ENCODE measurements at places on chromosomes 11 and 22.

GRCh38 chr11:6927030-6927617 is 898 bp downstream of the ZNF215 start:
- no peak for DNase-seq

- DNase-seq, result no peak
Measured at GRCh38 chr11:13216019-13216710, 61.4 kb upstream of the BMAL1 start.

DNA sequence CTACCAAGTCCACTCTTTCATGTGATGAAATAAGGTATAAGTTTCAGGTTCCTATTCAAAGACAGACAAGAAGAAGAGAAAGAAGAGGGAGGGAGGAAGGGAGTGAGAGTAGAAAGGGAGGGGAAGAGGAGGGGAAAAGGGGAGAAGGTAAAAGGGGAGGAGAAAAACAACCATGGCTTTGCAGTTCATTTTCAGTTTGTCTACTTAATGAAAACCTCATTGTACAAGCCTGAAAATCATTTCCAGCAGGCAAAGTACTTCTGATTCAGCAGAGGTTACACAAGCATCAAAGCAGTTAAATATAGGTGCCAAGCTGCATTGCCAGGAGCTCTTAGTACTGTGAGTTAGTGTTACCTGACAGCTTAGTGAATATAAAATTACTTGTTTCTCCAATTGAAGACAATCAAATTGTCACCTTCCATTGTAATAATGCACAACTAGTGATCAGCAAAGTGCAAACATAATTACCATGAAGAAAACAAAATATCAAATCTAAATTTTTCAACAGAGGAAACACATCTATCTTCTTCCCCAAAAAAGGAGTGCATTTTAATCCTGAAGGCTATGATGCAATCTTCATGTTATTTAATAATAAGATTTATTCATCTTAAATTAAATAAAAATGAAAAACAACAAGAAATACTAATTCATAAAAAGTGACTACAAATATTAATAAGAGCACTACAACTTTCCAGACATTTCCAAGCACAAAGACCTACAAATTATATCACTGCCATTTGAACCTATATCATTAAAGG is 8.2 kb downstream of the SOX6 start:
- no peak for DNase-seq

DNA sequence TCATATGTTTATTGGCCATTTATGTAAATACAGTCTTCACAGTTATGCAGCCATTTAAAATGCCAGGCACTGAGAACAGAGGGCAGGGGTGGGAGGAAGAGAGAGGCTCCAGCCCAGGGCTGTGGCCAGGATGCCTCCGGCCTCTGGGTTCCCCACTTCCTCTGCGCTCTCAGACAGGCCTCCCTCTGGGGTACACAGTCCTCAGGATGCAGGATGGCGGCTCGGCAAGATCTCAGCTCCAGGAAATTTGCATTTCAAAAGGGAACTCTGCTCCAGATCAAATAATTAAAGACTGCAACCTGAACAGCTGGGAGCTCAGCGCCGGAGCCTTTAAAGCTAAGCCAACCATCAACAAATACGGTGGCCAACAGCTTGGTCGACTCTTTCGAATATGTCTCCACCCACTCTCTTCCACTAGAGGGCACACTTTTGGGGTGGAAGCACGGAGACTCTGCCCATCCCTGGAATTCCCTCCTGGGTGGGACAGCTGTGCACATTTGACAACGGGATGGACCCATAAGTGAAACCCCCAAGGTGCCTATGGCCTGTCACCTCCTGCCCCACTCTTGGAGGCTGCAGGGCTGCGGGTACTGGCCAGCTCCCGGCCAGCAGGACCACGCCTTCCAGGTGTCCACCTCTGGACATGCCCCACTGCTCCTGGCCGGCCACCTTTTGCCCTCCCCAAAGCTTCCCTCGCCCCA is 1044.7 kb downstream of the BRD1 start:
- DNase-seq, result no peak

DNA sequence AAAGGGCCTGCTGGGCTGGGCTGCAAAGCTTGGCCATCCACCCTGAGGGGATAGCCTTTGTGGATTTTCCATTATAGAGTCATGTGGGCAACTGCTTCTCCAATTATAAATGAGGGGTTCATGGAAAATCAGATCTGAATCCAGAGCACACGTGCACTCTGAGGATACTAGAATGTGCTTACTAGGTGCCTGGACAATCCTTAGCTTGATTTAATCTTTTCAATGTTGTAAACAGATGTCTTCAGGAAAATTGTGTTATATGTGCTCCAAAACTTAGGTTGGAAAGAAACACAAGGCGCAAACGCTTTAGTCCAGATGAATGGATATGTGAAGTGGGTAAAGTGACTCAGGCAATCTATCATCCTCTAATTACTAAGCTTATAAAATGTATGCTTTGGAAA is 92.0 kb downstream of the SLC17A6 start:
- peak; percentile 69 for DNase-seq

GRCh38 chr22:23534851-23535717 is 45.0 kb downstream of the IGLL1 start:
- no peak for DNase-seq

DNA sequence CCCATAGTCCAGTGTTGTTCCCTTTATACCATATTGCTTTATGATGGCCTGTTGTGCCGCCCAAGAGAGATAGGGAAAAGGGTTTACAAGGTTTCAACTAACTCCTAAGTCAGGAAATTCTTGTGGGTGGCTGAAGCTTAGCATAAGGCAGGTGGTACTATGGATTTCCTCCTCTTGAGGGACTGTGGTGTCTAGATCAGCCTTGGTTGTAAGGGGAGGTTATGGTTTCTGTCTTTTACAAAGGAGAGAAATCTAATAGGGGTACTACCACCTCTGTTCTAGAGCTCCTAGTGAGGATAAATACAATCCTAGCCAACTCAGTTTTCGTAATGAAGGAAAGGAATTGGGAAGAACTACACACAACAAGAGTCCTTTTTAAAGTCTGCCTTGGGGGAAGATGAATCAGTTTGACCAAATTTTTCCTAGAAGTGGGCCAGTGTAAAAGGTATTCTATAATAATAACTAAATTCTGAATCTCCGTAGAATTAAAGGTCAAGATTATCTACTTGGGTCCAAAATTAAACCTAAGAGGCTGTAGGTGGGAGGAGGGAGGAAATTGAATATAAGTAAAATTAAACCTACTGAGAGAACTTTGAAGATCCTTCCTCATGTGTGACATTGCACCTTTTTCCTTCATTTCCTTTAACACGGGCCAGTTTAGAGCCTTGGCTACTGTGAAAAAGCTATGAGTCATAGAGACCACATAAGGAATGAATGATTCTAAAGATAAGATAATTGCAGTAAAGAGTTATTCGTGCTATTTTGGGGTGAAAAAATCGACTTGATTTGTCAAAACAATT is 17.2 kb downstream of the DLAT start:
- no peak for DNase-seq

DNA sequence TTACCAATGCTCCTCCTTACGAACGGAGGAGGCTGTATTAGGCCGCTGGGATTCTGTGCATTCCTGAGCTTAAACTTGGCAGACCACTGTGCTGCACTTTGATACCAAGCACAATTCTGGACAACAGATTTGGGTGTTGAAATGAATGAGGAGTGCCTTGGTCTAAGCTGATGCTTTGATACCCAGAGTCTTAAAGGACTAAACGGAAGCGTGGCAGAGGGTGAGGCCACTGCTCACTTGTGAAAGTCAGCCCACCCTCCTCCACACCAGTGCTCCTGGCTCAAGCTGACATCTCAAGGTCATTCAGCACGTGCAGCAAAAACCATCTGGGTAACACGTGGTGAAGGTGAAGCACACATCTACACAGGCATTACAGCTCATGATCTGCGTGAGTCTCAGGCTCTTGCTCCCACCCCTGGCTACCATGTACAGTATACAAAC is 85.9 kb downstream of the MICAL3 start:
- DNase-seq, result no peak

DNA sequence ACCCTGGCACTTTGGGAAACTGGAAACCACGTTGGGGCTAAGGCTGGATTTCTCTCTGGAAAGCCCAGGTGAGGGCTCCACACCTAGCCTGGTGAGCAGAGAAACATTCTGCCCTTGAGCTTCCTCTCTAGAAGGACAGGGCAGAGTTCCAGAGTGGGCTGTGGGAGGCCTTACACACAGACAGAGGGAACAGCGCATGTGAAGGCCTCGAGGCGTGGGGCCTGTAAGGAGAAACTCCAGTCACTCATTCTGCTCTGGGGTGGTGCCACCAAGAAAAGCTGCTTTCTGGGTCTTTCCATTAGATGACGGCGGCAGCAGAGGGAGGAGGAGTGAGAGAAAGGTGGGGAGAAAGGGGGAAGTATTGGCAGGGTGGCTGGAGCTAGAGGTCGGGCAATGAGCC is 183.1 kb downstream of the CHST1 start:
- DNase-seq, result peak; percentile 7

DNA sequence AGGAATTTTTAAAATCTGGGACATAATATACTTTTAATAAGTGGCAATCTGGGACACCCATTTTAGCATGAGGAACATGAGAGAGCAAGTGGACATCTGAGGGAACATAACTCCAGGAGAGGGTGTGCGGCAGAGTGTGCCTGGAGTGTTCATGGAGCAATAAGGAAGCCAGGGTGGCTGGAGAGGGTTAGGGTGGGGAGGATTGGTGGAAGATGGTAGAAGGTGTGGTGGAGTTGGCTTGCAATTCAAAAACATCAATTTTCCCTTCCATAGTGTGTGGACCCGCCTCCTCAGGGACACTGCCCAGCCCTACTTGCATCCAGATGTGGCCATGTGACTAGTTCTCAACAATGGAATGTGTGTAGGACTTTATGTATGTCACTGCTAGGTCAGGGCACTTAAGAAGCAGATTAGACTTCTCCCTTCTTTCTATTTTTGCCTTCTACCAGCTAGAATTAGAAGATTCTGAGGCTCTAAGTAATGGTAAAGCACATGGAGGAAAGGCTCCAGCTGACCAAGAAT is 4.4 kb upstream of the DENND5A start:
- DNase-seq, result no peak

GRCh38 chr22:49545606-49546005 is 282.1 kb downstream of the BRD1 start:
- no peak for DNase-seq

DNA sequence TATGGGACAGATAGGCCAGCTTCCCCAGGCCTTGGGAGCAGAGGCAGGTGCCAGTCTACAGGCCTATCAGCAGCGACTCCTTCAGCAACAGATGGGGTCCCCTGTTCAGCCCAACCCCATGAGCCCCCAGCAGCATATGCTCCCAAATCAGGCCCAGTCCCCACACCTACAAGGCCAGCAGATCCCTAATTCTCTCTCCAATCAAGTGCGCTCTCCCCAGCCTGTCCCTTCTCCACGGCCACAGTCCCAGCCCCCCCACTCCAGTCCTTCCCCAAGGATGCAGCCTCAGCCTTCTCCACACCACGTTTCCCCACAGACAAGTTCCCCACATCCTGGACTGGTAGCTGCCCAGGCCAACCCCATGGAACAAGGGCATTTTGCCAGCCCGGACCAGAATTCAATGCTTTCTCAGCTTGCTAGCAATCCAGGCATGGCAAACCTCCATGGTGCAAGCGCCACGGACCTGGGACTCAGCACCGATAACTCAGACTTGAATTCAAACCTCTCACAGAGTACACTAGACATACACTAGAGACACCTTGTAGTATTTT is 26.6 kb upstream of the L3MBTL2 start:
- peak; percentile 32 for DNase-seq

GRCh38 chr11:11977206-11977938 is 31.1 kb downstream of the DKK3 start:
- DNase-seq, result peak; percentile 90

- DNase-seq, result no peak
Measured at GRCh38 chr22:27401321-27401720, 400.2 kb downstream of the MN1 start.

GRCh38 chr11:9160166-9160565 is 68.8 kb upstream of the SCUBE2 start:
- no peak for DNase-seq

GRCh38 chr11:66624450-66624849 is 8.0 kb downstream of the RBM14 start:
- no peak for DNase-seq

GRCh38 chr11:116852261-116853031 is 15.0 kb upstream of the APOA1 start:
- no peak for DNase-seq
